ENCODE measurements at places on chromosomes 11 and 22. TPM values are rescaled to one million over a fixed set of nuclear protein-coding genes. Genes with fewer than 3 reads are reported as not detected.

- no peak for DNase-seq
Measured at GRCh38 chr11:37177721-37178120, 579.7 kb upstream of the RAG2 start.

DNA sequence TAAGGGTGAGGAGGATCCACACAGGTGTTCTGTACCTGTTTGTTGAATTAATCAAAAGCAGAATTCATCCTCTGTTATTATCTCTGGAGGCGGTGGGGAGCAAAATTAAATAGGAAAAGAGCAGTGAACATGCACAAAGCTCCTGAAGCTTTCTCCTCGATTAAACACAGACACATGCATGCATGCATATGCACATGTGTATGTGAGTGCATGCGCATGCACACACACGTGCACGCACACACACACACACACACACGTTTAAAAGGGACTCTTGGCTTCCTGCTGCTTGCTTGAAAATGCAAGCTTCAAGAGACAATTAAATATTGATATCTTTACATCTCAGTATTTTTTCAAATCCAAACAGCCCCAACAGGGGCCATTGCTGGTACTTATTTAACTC, 462.1 kb downstream of the BUD13 start:
- DNase-seq, result no peak

- DNase-seq, result no peak
Measured at GRCh38 chr22:45911601-45912271, 65.2 kb downstream of the WNT7B start.

DNA sequence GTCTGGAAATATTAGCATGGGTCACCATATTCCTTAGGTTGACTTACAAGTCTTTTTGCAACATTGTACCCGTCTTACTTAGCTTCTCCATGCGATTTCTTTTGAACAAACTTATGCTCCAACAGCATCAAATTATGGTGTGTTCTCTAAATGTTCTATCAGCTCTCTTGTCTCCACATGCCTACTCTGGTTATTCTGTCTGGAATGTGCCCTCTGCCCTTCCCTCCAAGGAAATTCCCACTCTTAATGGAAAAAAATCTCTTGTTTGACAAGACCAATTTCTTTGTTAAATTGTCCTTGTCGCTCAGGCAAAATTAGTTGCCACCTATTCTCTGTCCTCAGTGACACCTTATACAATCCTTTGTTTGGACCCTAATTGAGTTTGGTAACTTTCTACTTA, 522.8 kb upstream of the LUZP2 start:
- no peak for DNase-seq

- no peak for DNase-seq
Measured at GRCh38 chr11:74925281-74925680, 23.6 kb downstream of the XRRA1 start.

- no peak for DNase-seq
Measured at GRCh38 chr22:44357966-44358465, 45.3 kb upstream of the SHISAL1 start.

- no peak for DNase-seq
Measured at GRCh38 chr11:75745807-75746206, 22.8 kb upstream of the DGAT2 start.

GRCh38 chr11:44625759-44626523, 60.5 kb downstream of the CD82 start:
- DNase-seq, result no peak

- DNase-seq, result no peak
Measured at GRCh38 chr11:118002541-118003423, 16.6 kb downstream of the IL10RA start.

- DNase-seq, result peak; percentile 42
Measured at GRCh38 chr22:31490496-31490925, 869 bp upstream of the EIF4ENIF1 start.

GRCh38 chr11:14304601-14305000, 54.4 kb downstream of the RRAS2 start:
- no peak for DNase-seq

- DNase-seq, result no peak
Measured at GRCh38 chr11:15327786-15328231, 213.1 kb downstream of the INSC start.

- DNase-seq, result peak; percentile 84
Measured at GRCh38 chr11:118907051-118908042, 18.4 kb downstream of the BCL9L start.

- no peak for DNase-seq
Measured at GRCh38 chr11:83840326-83840725, 554.2 kb upstream of the CCDC90B start.

- no peak for DNase-seq
Measured at GRCh38 chr11:59783632-59784090, 26.9 kb downstream of the MRPL16 start.

- no peak for DNase-seq
Measured at GRCh38 chr11:9160166-9160565, 68.8 kb upstream of the SCUBE2 start.

GRCh38 chr22:20930004-20930403, 12.8 kb downstream of the CRKL start:
- no peak for DNase-seq

- DNase-seq, result no peak
Measured at GRCh38 chr11:86180851-86181250, 63.7 kb upstream of the EED start.

DNA sequence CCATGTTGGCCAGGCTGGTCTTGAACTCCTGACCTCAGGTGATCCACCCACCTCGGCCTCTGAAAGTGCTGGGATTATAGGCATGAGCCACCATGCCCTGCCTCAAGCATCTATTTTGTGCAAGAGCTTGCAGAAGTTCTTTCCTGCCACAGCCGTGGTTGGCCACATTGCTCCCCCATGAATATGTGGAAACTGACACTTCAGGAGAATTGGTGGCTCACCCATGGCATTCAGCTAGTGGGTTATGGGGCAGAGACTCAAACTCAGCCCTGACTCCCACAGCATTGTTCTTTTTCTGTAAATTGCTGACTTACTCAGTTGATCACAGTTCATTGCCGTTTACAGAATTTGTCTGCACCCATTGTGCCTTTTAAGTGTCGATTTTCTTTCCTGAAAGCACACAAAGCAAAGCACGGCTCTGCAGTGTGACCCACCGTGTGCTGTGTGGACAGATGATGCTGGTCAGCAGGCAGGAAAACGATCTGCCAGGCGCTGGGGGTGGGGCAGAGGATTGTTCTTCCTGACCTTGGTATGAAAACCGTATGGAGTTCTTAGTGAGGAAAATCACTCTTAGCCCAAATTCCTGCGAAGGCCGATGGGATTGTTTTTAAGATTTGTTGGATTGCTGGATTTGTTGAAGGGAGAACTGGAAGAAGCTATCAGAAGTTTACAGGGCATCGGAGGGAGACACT, 115.6 kb downstream of the PTPRJ start:
- DNase-seq, result no peak

- no peak for DNase-seq
Measured at GRCh38 chr11:107669191-107669740, 42.6 kb downstream of the SLN start.

ZDHHC8 gene
- 68.4 TPM for total RNA-seq

MMP12 gene
- not detected for total RNA-seq

BANF1 gene
- total RNA-seq, result 101 TPM

SHANK3 gene
- 0.22 TPM for total RNA-seq

PHLDA2 gene
- 0.65 TPM for total RNA-seq

CYP2D6 gene
- total RNA-seq, result 8.8 TPM

NEFH gene
- total RNA-seq, result 0.47 TPM

All from T-cell (primary cell).